Bronchial smooth muscle cell (primary cell): ENCODE measurements at places on chromosomes 1 and 21. TPM values are rescaled to one million over a fixed set of nuclear protein-coding genes. Genes with fewer than 3 reads are reported as not detected.

The C8B gene
- not detected in 2 replicates for total RNA-seq

The WNT2B gene
- 4.6 and 5.7 TPM in 2 replicates for total RNA-seq

The POLR3C gene
- 31.4 and 31.7 TPM in 2 replicates for total RNA-seq

The KCNC4 gene
- total RNA-seq, result 2.1 and 3.6 TPM in 2 replicates

The ADSS2 gene
- 20.3 and 34.8 TPM in 2 replicates for total RNA-seq

The CCNL2 gene
- total RNA-seq, result 115 and 141 TPM in 2 replicates

The KRTAP7-1 gene
- total RNA-seq, result not detected in 2 replicates

The CLDN14 gene
- total RNA-seq, result not detected in 2 replicates

The RHD gene
- not detected in 2 replicates for total RNA-seq

The FCMR gene
- total RNA-seq, result not detected in 2 replicates

The CFAP107 gene
- total RNA-seq, result not detected in 2 replicates

The CELA3A gene
- not detected in 2 replicates for total RNA-seq

The CD247 gene
- not detected in 2 replicates for total RNA-seq

The ASCL5 gene
- total RNA-seq, result not detected in 2 replicates

The OR2T2 gene
- total RNA-seq, result not detected in 2 replicates

The C1orf74 gene
- total RNA-seq, result 1.6 and 2.0 TPM in 2 replicates

The SETDB1 gene
- 25.7 and 33.0 TPM in 2 replicates for total RNA-seq

The OPRD1 gene
- not detected in 2 replicates for total RNA-seq

The ADAMTSL4 gene
- total RNA-seq, result 14.0 and 16.7 TPM in 2 replicates

The MORC3 gene
- 29.8 and 34.8 TPM in 2 replicates for total RNA-seq

The KCND3 gene
- total RNA-seq, result under 0.01 TPM in 2 replicates

The SPRR2E gene
- total RNA-seq, result not detected in 2 replicates

The CYP4X1 gene
- total RNA-seq, result not detected in 2 replicates

The FAM72B gene
- 1.3 and 1.7 TPM in 2 replicates for total RNA-seq

The OVAAL gene
- not detected in 2 replicates for total RNA-seq

The LPAR3 gene
- 16.5 and 21.6 TPM in 2 replicates for total RNA-seq

The FUCA1 gene
- 3.3 and 3.9 TPM in 2 replicates for total RNA-seq

The MEX3A gene
- total RNA-seq, result 1.2 and 1.4 TPM in 2 replicates

The MYBPH gene
- total RNA-seq, result 0.16 and 0.26 TPM in 2 replicates

The NFYC gene
- total RNA-seq, result 19.4 and 31.5 TPM in 2 replicates

The DYNLT5 gene
- 0.16 TPM in 1 of 2 replicates, not detected in the other for total RNA-seq

The COL11A1 gene
- total RNA-seq, result 0.34 and 5.0 TPM in 2 replicates

The MX2 gene
- 0.34 and 0.63 TPM in 2 replicates for total RNA-seq

The SYT6 gene
- total RNA-seq, result not detected in 2 replicates

The SELE gene
- total RNA-seq, result not detected in 2 replicates

The DHX9 gene
- 101 and 122 TPM in 2 replicates for total RNA-seq

The NR1I3 gene
- total RNA-seq, result not detected in 2 replicates

The PTGFR gene
- 15.5 and 23.6 TPM in 2 replicates for total RNA-seq

The DIRAS3 gene
- total RNA-seq, result 1.3 and 5.2 TPM in 2 replicates
